ENCODE measurements at places on chromosomes 7 and 10. TPM values are rescaled to one million over a fixed set of nuclear protein-coding genes. Genes with fewer than 3 reads are reported as not detected.

SH3PXD2A gene
- total RNA-seq, result 18.4 TPM

OR2A5 gene
- total RNA-seq, result not detected

SLK gene
- total RNA-seq, result 51.4 TPM

CLDN4 gene
- 0.19 TPM for total RNA-seq

RBM48 gene
- total RNA-seq, result 13.1 TPM

SCIN gene
- 0.40 TPM for total RNA-seq

SPAG6 gene
- total RNA-seq, result not detected

GPR158 gene
- 2.1 TPM for total RNA-seq

CYP26C1 gene
- not detected for total RNA-seq

DNA sequence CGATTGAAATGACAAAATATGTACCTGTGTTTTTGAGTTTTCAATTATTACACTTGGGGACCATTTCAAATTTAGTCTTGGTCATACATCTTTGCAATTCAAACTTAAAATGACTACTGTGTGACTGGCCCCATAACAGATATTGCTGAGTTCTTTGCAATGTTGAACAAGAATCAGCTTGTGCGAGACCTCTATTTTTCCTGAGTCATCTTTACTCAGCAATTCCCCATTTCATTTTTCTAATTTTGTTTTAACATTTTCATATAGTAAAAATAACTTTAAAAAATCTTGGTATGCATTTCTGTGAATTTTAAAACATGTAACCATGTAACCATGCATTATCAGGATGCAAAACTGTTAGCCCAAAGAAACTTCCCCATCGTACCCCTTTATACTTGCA, 678.1 kb downstream of the ANKRD7 start:
- no peak for DNase-seq

DNA sequence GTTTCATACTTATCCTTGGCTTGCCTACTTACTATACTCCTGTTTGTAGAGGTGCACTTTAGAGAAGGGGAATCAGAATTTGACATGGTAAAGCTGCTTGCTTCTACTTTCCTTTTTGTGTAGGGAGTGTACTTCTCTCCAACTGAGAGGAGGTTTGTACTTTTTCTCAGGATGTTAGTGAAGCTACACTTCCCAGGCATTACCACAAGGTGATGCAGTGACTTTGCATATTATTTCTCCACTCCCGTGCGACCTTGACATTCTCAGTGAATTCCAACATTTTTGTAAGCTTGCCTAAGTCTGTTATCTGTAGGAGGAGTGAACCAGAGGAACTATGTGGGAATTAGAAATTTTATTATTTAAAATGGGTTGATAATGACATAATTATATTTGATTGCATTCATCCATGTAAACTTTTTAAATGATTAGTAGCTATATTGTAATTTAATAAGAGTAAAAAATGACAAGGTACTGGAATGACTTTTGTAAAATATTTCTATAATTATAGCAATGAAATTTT, 5.2 kb downstream of the TAX1BP1 start:
- DNase-seq, result peak; percentile 81

DNA sequence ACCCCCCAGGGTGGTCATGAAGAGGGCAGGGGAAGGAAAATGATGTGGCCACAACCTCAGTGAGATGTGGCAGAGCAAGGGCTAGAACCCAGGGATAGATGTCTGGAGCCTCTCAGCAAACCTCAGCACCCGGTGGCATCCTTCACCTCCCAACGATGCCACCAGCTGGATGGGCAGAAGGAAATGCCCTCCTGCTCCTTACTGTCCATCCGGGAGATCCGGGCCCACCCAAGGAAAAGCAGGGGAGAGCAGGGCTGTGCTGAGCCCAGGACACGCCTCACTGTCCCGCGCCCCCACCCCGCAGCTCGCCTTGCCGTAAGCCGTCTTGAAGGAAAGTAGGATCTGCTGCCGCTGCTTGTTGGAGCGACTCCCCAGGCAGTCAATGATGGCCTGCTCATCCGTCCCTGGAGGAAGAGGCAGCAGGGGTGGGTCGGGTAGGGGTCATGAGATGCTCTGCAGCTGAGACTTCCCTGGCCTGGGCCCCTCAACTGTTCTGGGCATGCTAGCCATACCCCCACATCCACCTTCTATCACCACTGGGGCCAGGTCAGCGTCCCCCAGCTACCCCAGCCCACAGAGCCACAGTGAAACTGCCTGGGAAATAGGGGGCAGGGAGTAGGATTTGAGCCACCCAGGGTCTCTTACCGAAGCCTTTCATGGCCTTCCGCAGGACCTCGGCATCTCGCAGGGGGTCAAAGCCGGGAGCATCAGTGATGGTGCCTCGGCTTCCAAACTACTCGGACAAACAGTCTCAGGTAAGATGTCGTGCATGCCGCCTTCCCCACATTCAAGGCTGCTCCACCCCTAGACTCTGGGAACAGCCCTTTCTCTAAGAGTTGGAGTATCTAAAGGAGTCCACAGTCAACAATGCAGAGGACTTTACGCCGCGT, 34.3 kb downstream of the PLAC9 start:
- no peak for DNase-seq

DNA sequence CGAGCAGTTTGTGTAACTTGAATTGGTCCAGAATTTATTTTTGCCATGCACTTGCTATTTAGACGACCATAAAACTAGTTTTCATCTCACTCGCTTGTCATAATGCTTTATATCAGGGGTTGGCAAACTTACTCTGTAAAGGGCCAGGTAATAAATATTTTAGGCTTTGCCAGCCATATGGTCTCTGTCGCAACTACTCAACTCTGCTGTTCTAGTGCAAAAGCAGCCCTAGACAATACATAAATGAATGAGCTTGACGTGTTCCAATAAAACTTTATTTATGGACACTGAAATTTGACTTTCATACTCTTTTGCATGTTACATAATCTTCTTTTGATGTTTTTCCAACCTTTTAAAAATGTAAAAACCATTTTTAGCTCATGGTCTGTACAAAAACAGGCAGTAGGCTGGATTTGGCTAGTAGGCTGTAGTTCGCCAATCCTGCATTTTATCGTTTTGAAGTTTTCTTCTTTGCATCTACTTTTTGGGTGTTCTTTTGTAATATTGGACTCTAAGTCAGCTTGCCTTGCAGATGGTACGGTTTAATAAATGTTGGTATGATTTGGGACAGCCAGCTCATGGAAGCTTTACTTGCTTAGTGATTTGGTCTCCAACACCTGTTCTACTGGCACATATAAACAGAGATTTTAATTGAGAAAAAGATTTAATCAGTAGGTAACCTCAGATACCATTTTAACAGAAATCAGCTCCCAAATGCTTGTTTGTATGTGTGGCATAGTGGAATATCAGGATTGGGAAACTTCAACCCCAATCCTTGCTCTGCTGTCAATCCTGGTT, 25.6 kb downstream of the SND1 start:
- no peak for DNase-seq

GRCh38 chr10:63346015-63346441, 119.7 kb downstream of the JMJD1C start:
- peak; percentile 72 for DNase-seq

GRCh38 chr10:124332426-124332825, 86.3 kb downstream of the OAT start:
- peak; percentile 23 for DNase-seq

DNA sequence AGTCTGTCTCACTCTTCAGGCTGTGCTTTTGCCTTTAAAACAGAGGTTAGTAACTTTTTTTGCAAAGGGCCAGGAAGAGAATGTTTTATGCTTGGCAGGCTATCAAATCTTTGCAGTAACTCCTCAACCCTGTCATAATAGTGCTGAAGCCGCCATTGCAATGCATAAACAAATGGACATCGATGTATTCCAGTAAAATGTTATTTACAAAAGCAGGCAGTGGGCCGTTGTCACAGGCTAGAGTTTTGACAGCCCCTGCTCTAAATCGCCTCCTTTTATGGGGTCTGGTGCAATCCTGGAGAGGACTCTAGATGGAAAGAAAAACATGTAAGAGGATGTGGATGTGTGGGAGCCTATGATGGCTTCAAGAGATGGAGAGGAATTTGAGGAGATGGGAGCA, 568.3 kb downstream of the TYW1 start:
- no peak for DNase-seq

- no peak for DNase-seq
These were observed 287.0 kb downstream of the WDR37 start for GRCh38 chr10:1343176-1343575.

DNA sequence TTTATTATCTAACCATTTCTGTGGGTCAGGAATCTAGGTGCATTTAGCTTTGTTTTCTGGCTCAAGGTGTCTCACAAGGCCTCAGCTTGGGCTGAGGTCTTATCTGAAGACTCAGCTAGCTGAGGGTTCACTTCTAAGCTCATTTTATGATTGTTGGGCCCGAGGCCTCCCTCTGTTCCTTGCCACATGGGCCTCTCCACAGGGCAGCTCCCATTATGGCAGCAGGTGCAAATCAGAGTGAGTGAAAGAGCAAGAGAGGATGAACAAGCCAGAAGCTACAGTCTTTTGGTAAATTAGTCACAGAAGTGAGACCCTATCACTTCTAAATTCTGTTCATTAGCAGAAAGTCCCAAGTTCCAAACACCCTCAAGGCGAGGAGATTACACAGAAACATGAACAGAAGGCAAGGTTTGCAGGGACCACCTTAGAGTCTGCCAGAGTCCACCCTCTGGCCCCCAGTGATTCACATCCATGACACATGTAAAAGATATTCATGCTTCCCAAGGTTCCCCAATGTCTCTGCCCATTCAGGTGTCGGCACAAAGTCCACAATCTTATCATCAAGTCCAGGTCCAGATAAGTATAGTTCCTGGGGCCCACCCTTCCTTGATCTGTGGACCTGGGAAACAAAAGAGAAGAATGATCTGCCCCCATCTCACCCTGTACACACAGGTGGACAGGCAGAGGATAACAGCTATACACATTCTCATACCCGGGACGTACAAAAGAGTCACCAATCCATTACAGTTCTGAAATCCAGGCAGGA, 23.7 kb downstream of the FIGNL1 start:
- no peak for DNase-seq

GRCh38 chr10:78556705-78557432, 511.9 kb upstream of the ZMIZ1 start:
- no peak for DNase-seq

GRCh38 chr10:30491916-30492515, 58.0 kb downstream of the MAP3K8 start:
- no peak for DNase-seq

DNA sequence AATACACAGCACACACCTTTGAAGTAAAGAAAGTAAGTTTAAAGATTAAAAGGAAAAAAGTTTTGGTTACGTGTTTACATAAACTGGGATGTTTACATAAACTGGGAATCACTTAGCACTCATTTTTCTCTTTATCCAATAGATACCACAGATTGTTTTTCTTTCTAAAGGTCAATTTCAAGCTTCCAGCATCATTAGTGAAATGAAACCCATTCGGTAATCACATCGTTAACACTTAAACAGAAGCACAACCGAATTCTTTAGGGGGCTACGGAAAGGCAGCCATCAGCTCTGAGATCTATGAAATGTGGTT, 1.1 kb downstream of the ODAD2 start:
- no peak for DNase-seq

- DNase-seq, result no peak
These were observed 70.9 kb downstream of the PKD1L1 start for GRCh38 chr7:47877336-47877735.

- DNase-seq, result peak; percentile 6
These were observed 268.1 kb upstream of the FZD8 start for GRCh38 chr10:35910234-35910633.

GRCh38 chr10:132654708-132655661, 117.4 kb downstream of the INPP5A start:
- DNase-seq, result peak; percentile 38

DNA sequence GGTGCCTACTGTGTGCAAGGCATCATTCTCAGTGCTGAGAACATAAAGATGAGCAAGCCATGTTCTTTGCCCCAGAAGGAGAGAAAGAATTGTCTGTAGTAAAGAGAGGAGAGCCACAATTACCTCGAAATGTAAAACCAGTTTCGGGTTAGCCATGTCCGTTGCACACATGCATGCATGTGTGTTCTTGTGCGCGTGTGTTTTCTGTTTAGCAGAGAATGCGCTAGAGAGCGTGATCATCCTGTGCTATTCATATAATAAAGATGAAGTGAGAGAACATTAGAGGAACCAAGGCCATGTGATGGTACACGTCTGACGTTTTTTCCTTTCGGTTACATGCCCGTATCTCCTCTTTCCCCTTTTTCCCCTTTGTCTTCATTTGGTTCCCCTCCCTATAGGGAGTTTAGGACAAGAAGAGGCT, 158.2 kb downstream of the CELF2 start:
- DNase-seq, result no peak

- DNase-seq, result peak; percentile 96
These were observed 22.4 kb upstream of the AHR start for GRCh38 chr7:17275749-17276671.

DNA sequence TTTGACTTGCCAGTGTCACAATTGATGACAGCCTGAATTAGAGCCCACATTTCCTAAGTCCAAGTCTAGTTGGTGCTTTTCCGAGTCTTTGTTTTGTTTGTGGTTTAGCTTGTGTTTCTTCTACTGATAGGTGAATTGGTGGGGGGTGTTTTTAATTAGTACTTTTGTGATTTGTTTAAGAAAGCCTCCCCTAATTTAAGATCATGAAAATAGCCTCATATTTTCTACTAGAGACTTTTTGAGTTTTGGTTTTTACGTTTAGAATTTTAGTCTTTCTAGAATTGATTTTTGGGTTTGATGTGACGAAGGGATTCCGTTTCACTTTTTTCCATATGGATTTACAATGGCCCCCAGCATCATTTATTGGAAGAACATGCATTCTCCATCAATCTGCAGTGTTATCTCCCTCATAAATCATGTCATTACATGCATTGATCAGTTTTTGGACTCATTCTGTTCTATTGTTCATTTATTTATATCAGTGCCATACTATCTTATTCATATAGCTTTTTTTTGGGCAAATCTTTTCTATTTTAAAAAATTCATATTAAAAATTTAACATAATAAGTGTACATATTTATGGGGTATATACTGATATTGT, 32.8 kb downstream of the BTRC start:
- no peak for DNase-seq

- DNase-seq, result peak; percentile 59
These were observed 8.1 kb downstream of the SKIDA1 start for GRCh38 chr10:21517134-21518031.

GRCh38 chr10:63219749-63220148, 86.6 kb downstream of the NRBF2 start:
- DNase-seq, result no peak

GRCh38 chr7:26930201-26930600, 65.8 kb upstream of the SKAP2 start:
- DNase-seq, result peak; percentile 72

DNA sequence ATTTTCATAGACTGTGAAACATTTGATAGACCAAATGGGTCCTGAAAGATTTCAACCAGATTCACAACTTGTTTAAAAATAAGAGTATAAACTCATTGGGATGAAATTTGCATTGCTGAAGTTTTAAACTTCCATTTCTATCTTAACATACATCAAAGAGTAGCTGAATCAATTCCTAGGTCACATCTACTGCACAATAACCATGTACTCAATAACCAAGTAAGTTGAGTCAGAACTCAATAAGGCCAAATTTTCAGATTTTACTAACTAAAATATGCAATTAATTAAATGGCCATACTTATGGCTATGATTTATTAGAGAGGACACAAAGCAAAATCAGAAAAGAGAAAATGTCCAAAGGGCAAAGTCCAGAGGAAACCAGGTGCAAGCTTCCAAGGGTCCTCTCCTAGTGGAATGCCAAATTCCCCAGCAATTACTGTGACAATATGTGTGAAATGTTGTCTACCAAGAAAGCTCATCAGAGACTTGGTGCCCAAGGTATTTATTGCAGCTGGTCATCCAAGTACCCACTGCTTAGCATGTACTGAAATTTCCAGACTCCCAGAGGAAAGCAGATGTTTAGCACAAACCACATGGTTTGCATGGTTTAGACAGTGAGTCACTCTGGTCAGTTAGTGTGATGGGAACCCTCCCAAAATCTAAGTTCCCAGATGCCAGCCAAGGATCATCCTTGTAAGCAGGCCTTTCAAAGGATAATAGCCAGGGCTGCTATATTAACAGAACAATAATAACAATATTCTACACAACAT, 238.9 kb downstream of the IPMK start:
- DNase-seq, result peak; percentile 99

Data from LHCN-M2 (cell line).